ENCODE measurements at places on chromosomes 12 and 14.

- no peak for DNase-seq
Observed at GRCh38 chr12:63410197-63410596, 258.1 kb downstream of the DPY19L2 start.

GRCh38 chr12:106010741-106011140 lies 128.0 kb downstream of the NUAK1 start:
- no peak for DNase-seq

GRCh38 chr12:91493308-91493707 lies 310.7 kb upstream of the DCN start:
- no peak for DNase-seq

DNA sequence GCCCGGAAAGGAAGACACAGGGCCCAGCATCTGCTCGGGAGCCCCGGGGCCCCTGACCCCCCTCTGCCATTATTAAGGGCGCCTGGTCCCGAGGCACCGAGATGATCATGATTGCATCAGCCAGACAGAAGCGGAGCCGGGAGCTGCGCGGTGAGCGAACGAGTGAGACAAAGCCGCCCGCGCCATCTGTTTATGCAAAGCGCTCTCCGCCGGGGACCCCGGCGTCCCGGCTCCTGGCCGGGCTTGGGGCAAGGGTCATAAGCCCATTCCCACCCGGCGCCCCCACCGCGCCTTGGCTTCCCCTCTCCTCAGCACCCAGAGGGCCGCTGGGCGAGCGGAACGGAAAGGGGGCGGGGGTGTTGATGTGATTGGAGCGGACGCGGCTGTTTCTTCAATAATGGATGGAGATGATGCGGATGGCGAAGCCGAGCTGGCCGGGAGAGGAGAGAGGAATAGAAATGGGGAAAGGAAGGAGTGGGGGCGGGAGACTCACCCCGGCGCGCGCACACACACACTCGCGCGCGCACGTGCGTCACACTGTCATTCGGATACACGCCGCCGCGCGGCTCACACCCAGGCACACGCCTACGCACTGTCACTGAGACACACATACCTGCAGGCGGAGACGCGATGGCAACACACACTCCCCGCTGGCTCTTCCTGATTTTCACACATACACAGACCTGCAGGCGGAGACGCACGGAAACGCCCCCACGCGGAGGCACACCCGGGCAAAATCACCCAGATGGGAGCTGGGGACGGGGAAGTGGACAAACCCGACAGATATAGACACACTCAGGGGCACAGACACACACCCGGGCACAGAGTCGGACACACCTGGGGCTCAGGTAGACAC lies 10.7 kb downstream of the STAC3 start:
- DNase-seq, result no peak

DNA sequence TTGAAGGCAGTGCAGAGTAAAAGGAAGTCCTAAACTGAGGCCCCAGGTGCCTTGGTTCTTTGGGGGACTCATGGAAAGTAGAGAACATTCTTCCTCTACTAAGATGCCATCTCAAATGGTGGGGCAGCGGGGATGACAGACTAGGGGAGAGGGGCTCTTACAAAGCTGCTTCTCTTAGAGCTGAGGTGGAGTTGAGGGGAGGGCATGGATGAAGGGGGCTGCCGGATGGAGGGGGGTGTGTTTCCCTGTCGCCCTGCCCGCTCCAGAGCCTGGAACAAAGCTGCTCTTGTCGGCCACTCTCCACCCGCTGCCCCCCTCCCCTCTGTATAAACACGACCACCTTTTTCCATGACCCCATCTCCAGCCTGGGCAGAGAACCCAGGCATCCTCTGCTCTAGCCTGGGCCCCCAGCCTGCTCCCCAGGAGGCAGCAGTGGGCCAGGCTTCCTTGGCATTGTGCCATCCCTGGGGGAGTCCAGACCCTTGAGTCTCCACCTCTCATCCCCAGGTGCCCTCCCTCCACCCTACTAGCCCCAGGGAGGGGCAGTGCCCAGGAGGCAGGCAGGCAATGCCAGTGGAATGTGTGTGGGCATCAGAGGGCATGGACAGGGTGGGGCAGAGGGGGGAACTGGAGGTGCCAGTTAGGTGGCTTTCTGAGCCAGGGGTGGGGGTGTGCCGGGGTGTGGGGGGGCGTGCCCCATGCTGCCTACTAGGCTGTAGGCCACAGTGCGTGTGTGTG lies 1.7 kb downstream of the RARG start:
- DNase-seq, result no peak

GRCh38 chr12:46933947-46934346 lies 108.2 kb upstream of the SLC38A4 start:
- peak; percentile 11 for DNase-seq

GRCh38 chr12:2287151-2287550 lies 234.4 kb downstream of the CACNA1C start:
- no peak for DNase-seq

GRCh38 chr14:26709019-26709418 lies 111.2 kb upstream of the NOVA1 start:
- DNase-seq, result no peak

- no peak for DNase-seq
Observed at GRCh38 chr14:101761881-101762529, 496 bp downstream of the PPP2R5C start.

DNA sequence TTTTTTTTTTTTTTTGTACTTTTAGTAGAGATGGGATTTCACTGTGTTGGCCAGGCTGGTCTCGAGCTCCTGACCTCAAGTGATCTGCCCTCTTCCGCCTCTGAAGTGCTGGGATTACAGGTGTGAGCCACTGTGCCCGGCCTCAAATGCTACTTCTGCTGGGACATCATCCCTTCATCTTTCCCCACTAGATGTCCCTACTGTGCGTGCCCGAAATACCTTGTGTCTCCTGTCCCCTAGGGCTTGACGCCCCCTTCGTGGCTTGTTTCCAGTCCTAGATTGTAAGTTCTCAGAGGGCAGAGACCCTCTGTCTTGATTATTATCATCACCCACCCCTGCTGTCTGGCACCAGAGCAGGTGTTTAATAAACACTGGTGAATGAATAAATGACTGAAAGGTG lies 14.9 kb downstream of the CCDC63 start:
- no peak for DNase-seq

- DNase-seq, result no peak
Observed at GRCh38 chr14:95509495-95509894, 7.0 kb downstream of the SYNE3 start.

DNA sequence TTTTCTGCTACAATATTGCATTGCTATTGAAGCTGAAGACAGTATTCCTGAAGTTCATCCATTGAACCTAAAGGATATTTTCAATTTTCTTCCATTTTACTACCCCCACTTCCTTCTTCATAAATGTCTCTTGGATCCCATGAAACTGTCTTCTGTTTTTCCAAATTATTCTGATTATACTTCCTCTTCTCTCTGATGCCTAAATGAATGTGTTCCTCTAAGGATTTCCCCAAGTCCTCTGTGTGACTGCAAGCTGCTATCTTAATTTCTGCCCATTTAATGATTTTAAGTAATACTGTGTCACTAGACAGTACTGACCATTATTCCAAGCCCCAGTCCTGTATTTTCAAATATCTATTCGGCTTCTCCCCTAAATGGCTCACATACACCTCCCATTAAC lies 102.9 kb downstream of the TAOK3 start:
- DNase-seq, result no peak

GRCh38 chr12:84789184-84789583 lies 123.4 kb downstream of the SLC6A15 start:
- no peak for DNase-seq

- no peak for DNase-seq
Observed at GRCh38 chr12:120843472-120843871, 60.7 kb downstream of the SPPL3 start.

GRCh38 chr12:97398704-97399103 lies 63.9 kb upstream of the RMST start:
- no peak for DNase-seq

- DNase-seq, result no peak
Observed at GRCh38 chr14:57403521-57403864, 13.1 kb downstream of the NAA30 start.

GRCh38 chr14:98008381-98009113 lies 1211.4 kb downstream of the VRK1 start:
- DNase-seq, result no peak

DNA sequence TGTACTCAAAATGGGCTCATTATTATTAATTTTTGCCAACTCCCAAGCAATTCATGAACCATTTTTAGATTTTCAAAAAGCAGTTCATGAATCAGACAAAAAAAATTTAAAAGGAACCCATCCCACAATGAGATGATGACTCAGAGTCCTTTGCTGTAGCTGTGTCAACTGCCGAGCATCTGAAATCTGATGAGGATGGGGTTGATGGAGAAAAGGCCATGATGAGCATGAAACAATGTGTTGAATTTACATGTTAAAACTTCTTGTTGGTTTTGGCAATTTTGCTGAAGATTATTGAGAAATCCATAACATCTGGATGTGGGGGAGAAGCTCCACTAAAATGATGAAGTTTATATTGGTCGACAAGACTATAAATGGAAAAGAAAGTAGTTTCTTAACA lies 378.0 kb downstream of the FOXG1 start:
- DNase-seq, result no peak

DNA sequence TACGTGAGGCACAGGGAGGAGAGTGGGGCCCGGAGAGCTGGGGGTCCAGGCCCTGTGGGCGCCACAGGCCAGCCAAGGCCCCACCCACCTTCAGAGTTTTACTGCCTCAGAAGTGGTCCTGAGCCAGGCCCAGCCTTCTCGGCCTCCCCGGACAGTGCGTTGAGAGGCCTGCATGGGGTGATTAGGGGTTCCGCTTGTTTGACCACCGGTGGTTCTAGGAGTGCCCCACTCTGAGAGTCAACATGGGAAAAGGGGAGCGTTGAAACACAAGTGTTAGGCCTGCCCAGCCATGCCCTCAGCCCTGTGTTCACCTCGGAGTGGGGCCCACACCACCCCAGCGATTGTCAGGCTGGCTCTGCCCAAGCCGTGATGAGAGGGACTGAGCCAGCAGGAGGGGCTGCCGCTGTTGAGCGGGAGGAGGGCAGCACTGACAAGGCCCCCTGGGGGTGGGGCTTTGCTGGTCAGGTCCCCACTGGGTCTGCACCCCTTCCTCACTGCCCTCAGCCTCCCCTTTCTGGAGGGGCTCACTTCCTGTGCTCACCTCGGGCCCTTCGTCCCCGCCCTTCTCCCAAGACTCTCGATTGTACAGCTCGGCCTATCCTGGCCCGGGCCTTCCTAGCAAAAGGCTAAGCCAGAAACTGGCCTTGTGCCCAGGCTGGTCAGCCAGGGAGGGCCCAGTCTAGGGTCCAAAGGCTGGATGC lies 4.8 kb downstream of the CKB start:
- DNase-seq, result no peak

GRCh38 chr12:49553512-49554088 lies 14.3 kb downstream of the MCRS1 start:
- DNase-seq, result no peak

DNA sequence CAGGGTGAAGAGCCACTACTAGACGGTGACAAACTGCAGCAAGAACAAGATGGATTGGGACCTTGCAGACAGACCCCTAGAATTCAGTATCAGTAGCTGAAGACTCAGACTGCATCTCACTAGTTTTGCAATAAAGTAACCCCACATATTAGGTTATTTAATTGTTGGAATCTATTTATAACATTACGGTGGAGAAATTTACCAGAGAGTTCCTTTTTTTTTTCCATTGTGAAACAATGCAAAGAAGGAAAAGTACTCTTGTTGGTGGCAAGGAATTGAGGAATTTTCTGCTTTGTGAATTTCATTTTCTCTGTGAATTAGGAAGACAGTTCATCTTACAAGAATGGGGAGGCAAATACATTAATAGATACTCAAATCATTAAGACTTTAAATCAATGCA lies 185.7 kb upstream of the PPFIA2 start:
- no peak for DNase-seq

- DNase-seq, result no peak
Observed at GRCh38 chr14:45246691-45247090, 6.3 kb downstream of the MIS18BP1 start.

- DNase-seq, result no peak
Observed at GRCh38 chr14:90760591-90761316, 55.5 kb downstream of the TTC7B start.

DNA sequence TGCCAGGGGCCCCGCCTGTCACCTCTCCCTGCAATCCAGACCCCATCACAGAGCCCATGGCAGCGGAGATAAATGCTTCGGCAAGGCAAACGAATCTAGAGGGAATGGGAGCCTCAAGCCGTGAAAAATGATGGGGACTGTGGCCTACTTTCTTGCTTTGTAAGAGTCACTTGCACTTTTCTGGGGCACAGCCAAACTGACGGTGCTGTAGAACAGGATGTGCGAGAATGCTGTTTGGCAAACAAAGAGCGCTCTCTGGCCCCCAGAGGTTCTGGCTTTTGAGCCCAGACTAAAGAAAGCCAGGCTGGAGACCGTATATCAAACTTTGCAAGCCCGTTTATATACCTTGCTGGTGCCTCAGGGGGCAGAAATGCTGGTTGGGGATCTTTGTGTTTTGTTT lies 108.7 kb downstream of the CACNA1C start:
- DNase-seq, result no peak

DNA sequence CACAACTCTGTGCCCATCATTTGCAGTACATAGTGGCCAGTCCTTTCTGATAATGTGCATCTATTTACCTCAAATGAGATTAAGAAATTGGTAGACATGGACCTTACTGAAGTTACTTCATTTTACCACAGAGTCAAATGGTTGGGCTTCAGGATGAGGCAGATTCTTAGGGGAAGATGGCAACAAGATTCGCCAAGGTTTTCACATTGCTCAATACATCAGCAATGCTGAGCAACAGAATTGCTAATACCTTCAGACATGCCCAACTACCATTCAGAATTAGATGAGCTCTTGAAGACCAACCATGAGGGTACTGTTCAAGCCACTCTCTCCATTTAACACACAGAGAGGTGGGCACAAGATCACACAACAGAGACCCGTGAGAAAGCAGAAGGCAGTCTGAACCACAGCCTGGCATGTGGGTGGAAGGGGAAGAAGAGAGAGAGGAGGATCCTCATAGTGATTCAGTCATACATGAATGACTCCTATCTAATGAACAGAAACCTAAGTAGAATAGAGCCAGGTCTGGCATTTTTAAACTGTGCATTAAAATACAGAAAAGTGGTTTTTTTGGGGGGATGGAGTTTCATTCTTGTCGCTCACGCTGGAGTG lies 28.5 kb downstream of the CPM start:
- no peak for DNase-seq

DNA sequence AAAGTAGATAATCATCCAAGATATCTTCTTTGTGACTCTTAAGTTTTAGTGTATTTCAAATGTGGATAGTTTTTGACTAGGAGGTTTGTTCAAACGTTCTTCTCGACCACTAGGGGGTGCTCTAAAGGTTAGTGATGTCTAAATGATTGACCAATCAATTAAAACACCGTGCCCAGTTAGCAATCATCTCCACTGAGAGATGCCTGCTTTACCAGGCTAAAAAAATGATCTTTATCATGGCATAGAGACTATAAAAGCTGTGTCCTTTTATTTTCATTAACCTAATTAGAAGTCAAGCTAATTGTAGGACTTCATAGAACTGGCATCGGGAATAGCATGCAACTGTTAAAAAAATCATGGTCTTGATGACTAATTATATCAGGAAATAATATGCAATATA lies 153.9 kb downstream of the PRKCH start:
- DNase-seq, result peak; percentile 30

- no peak for DNase-seq
Observed at GRCh38 chr12:89840162-89840922, 131.7 kb upstream of the ATP2B1 start.

GRCh38 chr14:50999726-51000125 lies 55.4 kb upstream of the PYGL start:
- no peak for DNase-seq

- DNase-seq, result no peak
Observed at GRCh38 chr12:117098024-117098360, 1.2 kb downstream of the TESC start.
